ENCODE measurements at places on chromosomes 3 and 15.

DNA sequence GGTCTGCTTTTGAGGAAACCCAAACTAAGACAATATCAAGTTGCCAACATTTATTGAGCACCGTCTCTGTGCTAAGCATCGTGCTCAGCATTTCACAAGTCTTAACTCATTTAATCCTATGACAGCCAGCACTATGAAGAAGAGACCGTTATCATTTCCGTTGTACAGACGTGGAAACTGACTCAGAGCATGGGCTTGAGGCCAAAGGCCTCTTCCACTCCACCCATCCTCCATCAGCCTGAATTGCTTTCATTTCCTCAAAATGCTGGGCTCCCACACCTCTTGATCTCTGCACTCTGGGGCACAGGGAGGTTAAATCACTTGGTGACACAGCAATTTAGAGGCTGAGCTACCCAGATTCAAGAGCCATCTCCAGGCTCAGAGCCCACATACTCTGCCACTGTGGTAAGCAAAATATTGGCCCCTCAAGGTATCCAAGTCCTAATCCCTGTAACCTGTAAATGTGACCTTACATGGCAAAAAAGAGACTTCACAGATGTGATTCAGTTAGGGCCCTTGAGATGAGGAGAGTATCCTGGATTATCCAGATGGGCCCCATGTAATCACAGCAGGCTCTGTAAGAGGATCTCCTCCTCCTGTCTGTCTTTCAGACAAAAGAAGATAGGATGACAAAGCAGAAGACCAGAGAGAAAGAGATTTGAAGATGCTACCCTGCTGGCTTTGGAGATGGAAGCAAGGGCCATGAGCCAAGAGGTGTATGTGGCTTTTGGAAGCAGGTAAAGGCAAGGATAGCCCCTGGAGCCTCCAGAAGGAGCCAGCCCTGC is 24.3 kb upstream of the FLNB start:
- no peak for DNase-seq

DNA sequence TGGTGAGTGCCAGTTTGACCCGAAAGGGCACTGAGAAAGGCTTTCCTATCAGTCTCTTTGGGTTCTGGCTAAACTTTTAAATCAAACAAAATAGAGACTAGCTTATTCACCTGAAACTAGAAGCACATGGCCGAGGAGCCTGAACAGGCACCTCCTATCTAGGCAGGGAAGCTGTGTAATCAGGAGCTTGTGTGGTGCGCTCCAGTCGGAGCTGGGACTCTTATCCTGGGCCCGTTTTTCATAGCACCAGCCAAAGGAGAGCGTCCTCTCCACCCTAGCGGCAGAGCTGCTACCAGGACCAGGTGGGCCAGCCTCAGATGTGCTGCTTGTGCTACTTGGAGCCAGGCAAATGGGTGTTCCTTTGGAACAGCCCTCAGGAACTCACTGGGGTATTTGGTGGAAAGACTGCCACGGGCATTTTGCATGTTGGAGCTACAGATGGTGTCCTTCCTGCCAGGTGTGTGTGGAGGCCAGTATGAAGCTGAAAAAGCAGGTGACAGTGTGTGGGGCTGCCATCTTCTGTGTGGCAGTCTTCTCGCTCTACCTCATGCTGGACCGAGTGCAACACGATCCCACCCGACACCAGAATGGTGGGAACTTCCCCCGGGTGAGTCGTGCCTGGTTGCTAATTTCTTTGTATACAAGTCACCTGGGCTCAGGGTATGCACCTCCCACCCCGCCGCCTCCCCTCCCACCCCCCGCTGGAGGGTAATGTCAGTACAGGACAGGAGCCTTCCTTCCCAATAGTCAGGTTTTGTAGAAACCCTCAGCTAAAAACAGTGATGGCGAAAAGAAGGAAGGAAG is 833 bp downstream of the MAN2A2 start:
- DNase-seq, result no peak

- DNase-seq, result no peak
Measured at GRCh38 chr15:101676921-101677329, 24.7 kb upstream of the TM2D3 start.

DNA sequence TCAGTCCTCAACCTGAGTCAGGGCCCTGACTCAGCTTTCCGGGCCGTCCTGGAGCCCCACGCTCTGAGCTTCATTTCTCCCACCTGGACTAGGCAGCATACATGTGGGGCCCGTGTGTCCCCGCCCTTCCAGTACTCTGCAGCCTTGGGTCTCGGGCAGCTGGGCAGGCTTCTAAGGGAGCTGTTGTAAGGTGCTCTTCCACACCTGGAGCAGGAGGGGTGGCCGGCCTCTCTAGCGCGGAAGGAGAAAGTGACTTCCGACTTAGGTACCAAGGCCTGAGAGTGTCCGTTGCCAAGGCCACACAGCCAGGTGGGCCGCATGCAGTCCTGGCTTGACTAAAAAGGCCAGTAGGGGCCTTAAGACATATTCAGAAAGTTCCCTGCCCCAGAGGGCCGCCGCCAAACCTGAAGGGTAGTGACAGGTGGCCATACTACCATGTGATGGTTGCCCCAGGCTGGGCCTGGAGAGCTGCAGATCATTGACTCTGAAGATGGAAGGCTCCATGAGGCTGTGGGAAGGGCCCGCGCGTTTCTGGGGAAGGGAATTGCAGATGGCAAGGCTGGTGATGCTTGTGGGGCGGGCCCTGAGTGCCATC is 9.4 kb upstream of the SEMA3B start:
- no peak for DNase-seq

- DNase-seq, result no peak
Measured at GRCh38 chr15:78317145-78317836, 17.9 kb upstream of the SKIC8 start.

- DNase-seq, result no peak
Measured at GRCh38 chr3:95627697-95628096, 1186.7 kb upstream of the EPHA6 start.

DNA sequence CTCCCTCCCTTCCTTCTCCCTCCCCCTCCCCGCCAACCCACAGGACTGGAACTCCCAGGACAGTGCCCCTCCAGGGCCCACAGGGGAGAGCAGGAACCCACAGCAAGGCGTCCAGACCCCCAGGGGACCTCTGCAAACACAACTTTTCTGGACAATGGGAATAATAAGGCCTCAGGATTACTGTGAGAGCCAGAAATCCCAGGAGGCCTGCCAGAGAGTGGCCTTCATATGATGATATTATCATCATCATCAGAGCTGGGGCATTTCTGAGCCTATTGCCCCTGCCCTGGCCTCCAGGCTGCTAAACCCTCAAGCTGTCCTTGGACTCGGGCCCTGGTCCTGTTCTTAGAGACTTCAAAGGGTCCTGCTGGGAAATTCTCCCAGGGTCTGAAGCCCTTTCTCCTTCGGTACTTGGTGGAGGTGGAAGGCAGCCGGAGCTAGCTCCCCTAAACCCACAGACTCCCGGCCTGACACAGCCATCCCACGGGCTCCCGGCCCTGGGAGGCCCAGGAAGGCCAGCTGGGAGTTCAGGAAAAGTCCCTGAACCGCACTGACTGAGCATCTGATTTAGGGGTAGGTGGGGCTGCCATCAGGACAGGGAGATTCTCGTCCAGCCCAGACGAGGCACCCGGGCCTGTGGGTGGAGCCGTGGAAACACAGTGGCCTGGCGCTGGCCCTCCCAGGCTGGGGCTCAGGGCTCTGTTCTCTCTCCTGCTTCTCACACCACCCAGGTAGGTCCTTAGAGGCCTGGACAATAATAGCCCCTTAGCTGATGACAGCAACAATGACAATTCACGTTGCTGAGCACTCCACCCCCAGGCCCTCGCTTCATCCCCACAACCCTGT is 4.9 kb downstream of the CALML4 start:
- DNase-seq, result no peak

- no peak for DNase-seq
Measured at GRCh38 chr3:107028086-107028485, 349.2 kb upstream of the CCDC54 start.

DNA sequence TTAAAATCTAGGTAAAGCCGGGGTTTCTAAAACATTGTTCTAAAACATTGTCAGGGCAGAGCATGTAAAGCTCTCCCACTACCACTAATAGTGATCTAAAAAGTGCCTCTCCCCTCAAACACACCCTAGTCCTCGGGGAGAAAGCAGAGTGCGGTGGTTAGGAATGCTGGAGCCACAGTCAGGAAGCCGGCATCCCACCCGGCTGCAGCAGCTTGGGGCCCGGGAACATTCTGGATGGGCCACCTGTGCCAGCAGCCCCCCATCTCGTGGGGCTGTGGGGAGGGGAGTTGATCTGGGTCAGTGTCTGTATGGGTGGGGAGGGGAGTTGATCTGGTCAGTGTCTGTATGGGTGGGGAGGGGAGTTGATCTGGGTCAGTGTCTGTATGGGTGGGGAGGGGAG is 176.9 kb downstream of the APBA2 start:
- DNase-seq, result no peak

DNA sequence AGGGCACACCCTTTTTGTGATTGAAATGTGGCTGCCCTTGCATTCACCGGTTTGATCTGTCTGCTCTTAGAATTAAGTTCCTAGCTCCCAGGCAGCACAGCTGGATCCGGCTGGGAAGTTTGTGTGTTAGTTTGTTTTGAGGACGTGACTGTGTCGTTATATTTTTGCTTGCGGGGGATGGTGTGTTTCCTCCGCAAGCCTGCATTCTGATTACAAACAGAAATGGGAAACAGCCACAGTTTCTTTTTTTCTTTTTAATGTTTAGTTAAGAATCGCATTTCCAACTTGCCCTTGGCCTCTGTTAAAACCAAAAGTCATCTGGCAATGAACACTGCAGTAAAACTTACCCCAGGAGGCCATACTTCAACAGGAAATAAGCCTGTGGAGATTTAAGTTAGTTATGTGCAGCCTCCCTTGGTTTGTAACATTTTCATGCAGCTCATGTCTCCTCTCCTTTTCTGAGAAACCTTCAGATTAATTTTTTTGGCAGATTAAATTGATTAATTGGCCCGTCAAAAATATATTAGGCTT is 888 bp downstream of the TMOD3 start:
- DNase-seq, result no peak

DNA sequence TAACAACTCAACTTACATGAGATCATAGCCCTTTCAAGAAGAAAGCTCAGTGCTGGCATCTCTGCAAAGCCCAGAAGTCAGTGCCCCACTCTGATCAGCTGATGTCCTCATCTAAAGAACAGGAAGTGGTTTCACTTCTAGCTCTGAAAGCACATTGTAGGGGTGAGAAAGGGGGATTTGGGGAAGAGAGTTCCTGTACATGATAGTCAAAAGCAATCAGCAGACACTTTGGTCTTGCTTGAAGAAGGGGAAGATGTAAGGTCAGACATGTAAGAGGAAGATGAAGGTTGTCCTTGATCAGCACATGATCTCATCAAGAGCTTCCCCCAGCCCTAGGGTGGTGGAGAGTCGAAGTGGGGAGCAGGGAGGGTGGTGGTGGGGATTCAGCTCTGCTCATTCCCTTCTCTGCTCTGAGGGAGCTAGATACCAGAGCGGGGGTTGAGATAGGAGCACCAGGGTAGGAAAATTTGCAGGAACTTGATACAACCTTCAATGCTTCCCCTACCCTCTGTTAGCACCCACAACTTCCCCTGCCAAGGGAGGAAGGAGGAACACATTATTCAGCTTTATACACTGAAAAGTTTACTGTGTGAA is 76.4 kb upstream of the ETV5 start:
- no peak for DNase-seq

- no peak for DNase-seq
Measured at GRCh38 chr15:64528871-64529270, 68.5 kb downstream of the ZNF609 start.

- DNase-seq, result no peak
Measured at GRCh38 chr3:43838877-43839276, 148.1 kb downstream of the ABHD5 start.

- no peak for DNase-seq
Measured at GRCh38 chr15:63369781-63370180, 11.9 kb downstream of the CA12 start.

DNA sequence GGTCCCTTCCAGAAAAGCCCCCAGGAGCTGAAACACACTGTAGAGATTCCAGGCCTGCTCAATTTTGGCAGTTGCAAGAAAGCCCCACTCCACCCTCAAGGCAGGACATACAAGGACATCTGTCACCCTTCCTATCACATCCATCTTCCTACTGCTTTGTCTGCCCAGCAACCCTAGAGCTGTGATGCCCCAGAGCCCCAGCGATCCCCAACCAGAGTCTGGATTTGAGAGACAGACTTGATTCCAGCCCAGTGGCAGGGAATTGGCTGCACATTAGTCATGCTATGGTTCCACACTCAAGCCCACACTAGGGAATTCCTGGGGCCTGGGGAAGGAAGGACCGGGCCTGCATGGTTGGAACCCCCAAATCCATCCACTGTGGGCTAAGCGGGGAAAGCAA is 56.8 kb downstream of the ATP2B2 start:
- no peak for DNase-seq

GRCh38 chr3:30768703-30769550 is 125.5 kb downstream of the GADL1 start:
- peak; percentile 21 for DNase-seq

DNA sequence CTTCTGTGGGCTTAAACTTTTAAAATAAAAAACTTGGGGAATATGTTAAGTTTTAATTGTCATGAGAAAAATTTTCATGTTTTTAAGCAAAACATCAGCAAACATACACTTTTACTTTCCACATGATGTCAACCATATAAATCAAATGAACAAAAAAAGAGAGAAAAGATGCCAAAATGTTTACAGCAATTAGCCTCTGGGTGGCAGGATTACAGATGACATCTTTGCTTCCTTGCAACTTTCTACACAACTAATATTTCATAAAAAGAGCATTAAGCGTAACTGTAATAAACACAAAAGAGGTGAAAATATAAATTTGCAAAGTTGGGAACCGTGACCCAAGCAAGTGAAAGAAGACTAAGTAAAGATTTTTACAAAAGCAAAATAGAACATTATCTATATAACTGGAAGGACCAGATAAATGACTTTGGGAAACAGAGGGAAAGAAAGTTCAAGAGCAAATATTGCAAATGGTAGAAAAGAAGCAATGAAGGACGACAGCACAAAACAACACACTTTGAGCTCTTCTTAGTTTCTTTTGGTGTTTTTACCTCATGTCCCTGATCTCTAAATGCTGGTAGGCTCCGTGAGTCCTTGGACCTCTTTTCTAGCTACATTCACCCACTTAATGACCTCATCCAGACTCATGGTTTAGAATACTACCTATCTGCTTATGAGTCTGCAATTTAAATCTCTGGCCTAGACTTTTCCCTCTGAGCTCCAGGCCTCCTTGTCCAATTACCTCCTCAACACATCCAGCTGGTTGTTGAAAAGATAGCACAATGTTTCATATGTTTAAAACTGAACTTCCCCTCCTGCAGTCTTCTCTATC is 9.4 kb downstream of the TP53BP1 start:
- no peak for DNase-seq

- no peak for DNase-seq
Measured at GRCh38 chr3:44365952-44366351, 27.4 kb downstream of the TCAIM start.

DNA sequence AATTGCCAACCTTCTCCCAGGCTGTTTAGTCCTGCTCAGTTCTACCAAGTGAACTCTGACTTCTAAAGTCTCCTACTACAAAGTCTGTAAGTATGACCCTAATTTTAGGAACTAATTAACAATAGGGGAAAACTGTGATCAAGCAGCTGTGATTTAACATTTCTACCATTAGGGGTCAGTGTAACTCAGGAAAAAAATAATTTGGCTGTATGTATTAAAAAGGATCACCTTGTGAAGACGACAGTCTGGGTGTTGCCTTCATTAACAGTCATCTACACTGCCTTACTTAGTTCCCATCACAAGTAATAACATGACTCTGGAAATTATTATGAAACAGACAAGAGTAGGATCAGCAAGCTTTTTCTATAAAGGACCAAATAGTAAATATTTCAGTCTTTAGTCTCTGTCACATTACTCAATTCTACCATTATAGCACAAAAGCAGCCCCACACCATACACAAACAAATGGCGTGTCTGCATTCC is 4.2 kb upstream of the NPHP3 start:
- no peak for DNase-seq

- no peak for DNase-seq
Measured at GRCh38 chr15:32871883-32872282, 154.1 kb downstream of the GREM1 start.

- DNase-seq, result no peak
Measured at GRCh38 chr3:160883373-160883772, 127.3 kb downstream of the PPM1L start.
